ENCODE measurements at places on chromosomes 1 and 21. TPM values are rescaled to one million over a fixed set of nuclear protein-coding genes. Genes with fewer than 3 reads are reported as not detected.

- DNase-seq = no peak
These were observed 175.7 kb downstream of the VPS13D start for GRCh38 chr1:12405325-12406210.

GRCh38 chr1:64312431-64312830, 109.0 kb downstream of the UBE2U start:
- DNase-seq = no peak

GRCh38 chr1:17447501-17447992, 8.1 kb upstream of the RCC2 start:
- DNase-seq = no peak

GRCh38 chr1:158199849-158200248, 19.2 kb downstream of the CD1D start:
- no peak for DNase-seq

DNA sequence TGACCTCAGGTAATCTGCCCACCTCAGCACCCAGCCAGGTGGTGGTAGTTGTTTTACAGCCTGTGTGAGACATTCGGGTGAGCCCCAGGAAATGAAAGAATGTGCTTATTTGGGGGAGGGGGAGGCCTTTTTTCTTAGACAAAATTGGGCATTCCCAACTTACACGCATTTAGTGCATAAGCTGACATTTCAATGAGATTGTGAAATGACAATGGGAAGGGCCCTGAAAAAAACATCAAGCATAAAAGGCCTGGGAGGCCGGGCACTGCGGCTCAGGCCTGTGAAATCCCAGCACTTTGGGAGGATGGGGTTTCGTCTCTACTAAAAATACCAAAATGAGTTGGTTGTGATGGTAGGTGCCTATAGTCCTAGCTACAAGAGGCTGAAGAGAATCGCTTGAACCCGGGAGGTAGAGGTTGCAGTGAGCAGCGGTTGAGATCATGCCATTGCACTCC, 5.0 kb downstream of the GAS5 start:
- no peak for DNase-seq

- no peak for DNase-seq
These were observed 16.3 kb upstream of the ERVH48-1 start for GRCh38 chr21:42941696-42942085.

GRCh38 chr1:194658090-194658439, 1471.7 kb upstream of the B3GALT2 start:
- DNase-seq = no peak

DNA sequence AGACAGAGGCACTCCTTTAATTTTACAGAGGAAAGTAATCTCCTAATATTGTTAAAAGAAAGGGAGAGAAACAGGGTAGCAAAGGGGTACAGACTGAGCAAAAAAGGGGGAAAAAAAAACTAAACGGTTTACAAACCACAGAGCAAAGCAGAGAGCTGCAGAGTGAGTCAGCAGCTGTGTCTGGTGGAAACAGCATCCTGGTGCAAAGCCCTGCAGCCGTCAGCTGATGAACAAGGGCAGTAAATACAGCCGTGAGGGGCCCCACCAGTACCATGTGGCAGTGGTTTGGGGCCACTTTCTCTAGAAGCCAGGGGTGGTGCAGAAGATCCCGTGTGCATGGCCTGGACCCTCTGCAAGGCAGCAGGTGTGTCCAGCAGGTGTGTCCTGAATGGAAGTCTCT, 111.3 kb downstream of the ERG start:
- no peak for DNase-seq

- DNase-seq = no peak
These were observed 115.5 kb downstream of the DHRS3 start for GRCh38 chr1:12502336-12503109.

- no peak for DNase-seq
These were observed 507.1 kb downstream of the SMYD3 start for GRCh38 chr1:245999697-246000637.

ALX3 gene
- not detected for total RNA-seq

GRCh38 chr1:152513081-152513480, 1.2 kb upstream of the CRCT1 start:
- no peak for DNase-seq

INSRR gene
- total RNA-seq = 0.13 TPM

DNA sequence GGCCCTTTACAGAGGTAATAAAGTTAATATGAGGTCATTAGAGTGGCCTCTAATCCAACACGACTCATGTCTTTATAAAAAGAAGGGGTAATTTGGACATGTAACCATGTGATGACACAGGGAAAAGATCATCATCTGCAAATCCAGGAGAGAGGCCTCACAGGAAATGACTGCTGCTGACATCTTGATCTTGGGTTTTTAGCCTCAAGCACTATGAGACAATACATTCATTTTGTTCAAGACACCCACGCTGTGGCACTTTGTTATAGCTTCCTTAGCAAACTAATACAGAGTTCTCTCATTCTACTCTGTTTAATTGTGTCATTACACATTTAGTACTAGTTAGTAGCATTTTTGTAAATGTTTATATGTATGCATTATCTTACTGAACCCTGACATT, 64.0 kb upstream of the RUNX1 start:
- DNase-seq = no peak

- no peak for DNase-seq
These were observed 181.0 kb downstream of the DHRS3 start for GRCh38 chr1:12436817-12437599.

- DNase-seq = no peak
These were observed 22.2 kb downstream of the SLC25A33 start for GRCh38 chr1:9561429-9561828.

DNA sequence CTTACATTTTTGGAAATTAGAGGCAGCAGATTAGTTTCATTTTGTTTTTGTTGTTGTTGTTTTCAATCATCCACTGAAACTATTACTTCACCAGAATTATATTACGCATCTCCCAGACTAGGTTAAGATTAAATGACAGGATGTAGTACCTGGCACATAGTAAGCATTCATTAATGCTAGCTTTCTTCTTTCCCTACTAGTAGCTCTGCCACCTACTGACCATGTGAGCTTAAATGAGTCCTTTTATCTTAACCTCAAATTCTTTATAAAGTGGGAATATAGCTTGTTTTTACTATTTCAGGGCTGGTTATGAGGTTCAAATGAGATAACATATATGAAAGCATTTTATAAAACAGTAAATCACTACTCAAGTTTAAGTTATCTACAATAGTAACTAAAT, 10.2 kb upstream of the ASPM start:
- DNase-seq = no peak

DNA sequence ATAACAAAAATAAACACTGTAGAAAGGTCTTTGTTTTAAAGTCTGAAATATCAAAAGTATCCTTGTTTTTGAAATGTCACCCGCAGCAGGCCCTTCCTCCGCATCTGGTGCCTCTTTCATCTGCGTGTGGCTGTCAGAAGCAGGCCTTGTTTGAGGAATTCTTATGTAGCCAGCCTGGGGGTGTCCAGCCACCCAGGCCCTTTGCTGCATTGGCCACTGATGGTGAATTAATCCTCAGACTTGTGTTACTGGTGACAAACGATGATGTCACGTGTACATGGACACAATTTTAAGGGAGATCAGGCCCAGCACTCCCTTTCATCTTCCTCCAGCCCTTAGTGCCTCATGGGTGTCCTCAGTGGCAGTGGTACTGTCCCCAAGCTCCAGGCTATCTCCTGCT, 208.0 kb upstream of the GALNT2 start:
- DNase-seq = no peak

KRTAP21-2 gene
- not detected for total RNA-seq

- DNase-seq = no peak
These were observed 5.3 kb upstream of the EVA1B start for GRCh38 chr1:36328713-36329112.

- peak; percentile 70 for DNase-seq
These were observed 61.8 kb upstream of the NBL1 start for GRCh38 chr1:19582318-19582717.

GRCh38 chr1:201528631-201529252, 10.2 kb upstream of the NAV1 start:
- no peak for DNase-seq

GRCh38 chr1:67612788-67613241, 72.2 kb upstream of the GADD45A start:
- DNase-seq = no peak

DNA sequence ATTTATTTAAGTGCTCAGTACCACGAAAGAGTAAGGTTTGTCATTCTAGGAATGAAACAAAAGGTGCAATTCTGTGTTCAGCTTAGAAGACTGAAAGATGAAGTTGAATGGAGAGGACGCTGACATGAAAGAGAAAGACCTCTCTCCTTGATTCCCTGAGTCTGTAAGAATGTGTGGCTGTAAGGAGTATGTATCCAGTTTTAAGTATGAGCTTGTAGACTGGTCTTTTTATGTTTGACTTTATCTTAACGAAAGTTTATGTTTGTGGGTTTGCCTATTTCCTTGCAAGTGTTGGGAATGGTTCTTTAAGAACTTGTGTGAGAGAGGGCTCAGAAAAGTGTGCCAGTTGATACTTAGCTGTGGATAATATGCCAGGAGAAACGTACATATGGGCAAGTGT, 1.4 kb downstream of the CHD1L start:
- no peak for DNase-seq

GRCh38 chr21:33025489-33026442, at the start of gene OLIG2:
Gene OLIG2 (plus strand): TSS chr21:33025935. CDS start chr21:33026863, 928 bp downstream.
- no peak for DNase-seq

DNA sequence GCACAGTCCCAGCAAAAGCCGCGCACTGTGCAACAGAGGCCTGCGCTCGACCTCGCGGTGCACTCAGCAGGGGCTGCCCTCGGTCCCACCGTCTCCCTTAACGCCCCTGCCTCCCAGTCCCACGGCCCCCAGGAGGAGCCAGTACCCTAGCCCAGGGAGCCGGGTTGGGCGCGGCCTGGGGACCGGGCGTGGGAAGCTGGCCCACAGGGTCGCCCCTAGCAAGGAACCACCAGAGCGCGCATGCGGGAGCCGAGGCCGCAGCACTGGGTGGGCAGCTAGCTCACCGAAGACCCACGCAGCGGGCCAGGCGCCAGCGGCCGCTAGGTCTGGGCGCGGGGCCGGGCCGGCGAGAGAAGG, 21.6 kb upstream of the ZNF678 start:
- DNase-seq = no peak

- DNase-seq = peak; percentile 66
These were observed 5.4 kb downstream of the PSEN2 start for GRCh38 chr1:226875641-226876295.

PGLYRP3 gene
- total RNA-seq = not detected

LAPTM5 gene
- total RNA-seq = 34.2 TPM

DNA sequence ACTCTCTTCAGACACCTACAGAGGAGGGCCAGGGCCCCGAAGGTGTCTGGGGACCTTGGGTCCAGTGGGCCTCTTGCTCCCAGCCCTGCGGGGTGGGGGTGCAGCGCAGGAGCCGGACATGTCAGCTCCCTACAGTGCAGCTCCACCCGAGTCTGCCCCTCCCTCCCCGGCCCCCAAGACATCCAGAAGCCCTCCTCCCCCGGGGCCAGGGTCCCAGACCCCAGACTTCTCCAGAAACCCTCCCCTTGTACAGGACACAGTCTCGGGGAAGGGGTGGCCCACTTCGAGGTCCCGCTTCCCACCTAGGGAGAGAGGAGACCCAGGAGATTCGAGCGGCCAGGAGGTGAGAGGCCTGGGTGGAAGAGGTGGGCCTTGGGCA, 3.7 kb downstream of the ADAMTSL4 start:
- no peak for DNase-seq

- no peak for DNase-seq
These were observed 648.1 kb downstream of the PLPP3 start for GRCh38 chr1:55931081-55931940.

NIPAL3 gene
- 35.5 TPM for total RNA-seq

DNA sequence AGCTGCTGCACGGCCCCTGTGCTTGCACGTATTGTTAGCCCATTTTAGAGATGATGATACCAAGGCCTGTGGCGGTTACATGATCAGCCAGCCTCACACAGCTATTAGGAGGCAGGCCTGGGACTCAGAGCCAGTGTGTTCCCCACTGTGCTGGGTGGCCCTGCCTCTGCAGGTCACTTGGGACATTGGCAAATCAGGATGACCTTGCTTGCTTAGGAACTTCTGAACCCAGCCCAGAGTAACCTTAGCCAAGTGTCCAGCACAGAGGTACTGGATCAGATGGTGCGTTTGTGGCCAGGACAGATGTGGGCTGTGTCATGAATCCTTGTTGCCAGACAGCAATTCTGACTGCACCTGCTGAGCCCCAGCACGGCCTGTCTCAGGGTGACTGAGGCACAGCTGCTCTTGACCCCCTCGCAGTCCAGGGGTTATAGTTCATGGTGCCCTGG, 28.1 kb downstream of the LDLRAP1 start:
- no peak for DNase-seq

PIGK gene
- 29.5 TPM for total RNA-seq

NFASC gene
- total RNA-seq = 52.3 TPM

- no peak for DNase-seq
These were observed 37.9 kb downstream of the WNT4 start for GRCh38 chr1:22104865-22105437.

DNA sequence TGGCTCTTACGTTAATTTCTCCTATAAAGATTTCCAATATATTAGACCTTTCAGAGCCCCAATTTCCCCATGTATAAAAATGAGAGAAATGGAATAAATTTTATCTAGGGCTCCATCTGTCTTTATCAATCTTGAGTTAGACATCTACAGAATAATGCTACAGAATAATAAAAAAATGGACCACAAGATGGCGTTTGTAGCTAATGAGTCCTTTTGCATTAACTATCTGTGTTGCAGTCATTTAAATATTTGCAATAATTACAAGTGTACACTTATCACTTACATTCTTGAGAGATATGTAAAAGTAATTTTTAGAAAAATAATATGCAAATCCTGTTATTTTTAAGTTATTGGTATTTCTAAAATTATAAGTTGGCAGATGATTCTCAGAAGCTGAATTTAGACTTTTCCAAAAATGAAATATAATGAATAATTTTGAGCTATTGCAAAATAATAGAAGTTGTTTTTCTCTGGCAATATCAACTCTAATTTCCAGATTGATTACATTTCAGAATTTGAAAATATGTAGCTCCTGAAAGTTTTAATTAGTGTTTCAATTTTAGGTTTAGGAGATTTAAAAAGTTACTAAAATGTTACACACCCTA, 87.7 kb downstream of the SNX7 start:
- no peak for DNase-seq

DNA sequence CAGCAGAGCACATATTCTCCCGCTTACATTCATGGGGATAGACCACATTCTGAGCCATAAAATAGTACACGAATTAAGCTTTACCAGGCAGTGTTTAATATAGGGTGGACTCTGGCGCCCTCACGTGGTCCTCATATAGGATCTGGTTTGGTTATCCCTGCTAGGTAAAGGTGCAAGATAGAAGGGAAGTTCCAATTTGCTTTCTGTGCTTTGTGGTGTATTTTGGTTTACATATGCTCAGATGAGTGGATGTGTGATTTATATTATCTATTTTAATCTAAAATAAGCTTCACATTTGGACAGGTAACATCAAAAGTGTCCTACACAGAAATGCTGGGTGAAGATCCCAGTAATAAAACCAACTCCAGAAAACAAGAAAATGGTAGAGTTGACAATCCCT, 3.6 kb downstream of the CR1 start:
- peak; percentile 59 for DNase-seq

All from ureter (tissue), 1 donor.